ENCODE measurements at places on chromosomes 12 and 14.

GRCh38 chr14:23433457-23433856, 2.0 kb downstream of the MYH7 start:
- no peaks in the 10 kb centered on the region for H3K36me3 ChIP-seq
- H3K4me3 ChIP-seq, result no peak overlapping the region
- H3K27ac ChIP-seq, result no peak overlapping the region
- no peak for DNase-seq
- no peaks in the 10 kb centered on the region for H3K4me1 ChIP-seq

DNA sequence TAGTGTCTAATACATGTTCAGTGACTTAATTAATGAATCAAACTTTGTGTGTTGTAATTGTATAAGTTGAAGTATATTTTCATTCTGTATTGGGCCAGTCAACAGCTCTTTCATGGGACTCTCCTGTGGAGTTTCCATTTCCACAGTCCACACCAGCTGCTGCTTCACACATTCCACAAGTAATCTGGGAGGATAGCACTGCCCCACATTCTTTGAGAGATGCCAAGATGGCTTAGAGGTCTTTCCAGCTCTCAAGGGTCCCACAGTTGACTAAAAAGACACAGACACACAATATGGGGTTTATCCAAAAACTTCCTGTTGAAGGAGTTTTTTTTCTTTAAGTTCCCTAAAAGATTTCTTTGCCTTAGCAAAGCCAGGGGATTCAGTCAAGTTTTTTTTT, 408.3 kb downstream of the AACS start:
- H3K36me3 ChIP-seq, result no peaks in the 10 kb centered on the region

DNA sequence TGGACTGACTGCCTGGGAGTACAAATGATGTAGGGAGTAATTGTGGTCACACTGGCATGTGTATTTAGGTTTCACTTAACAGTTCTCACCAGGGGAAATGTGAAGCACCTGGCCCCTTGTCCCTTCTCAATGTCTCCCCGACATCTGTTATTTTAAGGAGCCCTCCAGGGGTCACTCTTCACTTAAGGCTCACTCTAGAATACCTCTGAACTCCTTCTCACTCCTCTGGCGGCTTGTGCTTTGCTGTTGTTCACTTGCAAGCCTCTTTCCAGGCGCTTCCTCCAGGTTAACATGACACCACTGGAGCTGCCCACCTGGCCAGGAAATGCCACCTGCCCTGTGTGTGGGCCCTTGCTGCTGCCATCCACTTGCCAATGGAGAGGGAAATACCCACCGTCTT, 56.5 kb upstream of the GZMB start:
- H3K4me1 ChIP-seq, result peaks cover 45% of the 10 kb centered on the region
- no peaks in the 10 kb centered on the region for H3K27me3 ChIP-seq
- no peaks in the 10 kb centered on the region for H3K36me3 ChIP-seq
- no peak for DNase-seq
- no peak overlapping the region for H3K27ac ChIP-seq
- no peak overlapping the region for H3K4me3 ChIP-seq

GRCh38 chr12:19002216-19002615, 127.3 kb upstream of the PLEKHA5 start:
- H3K27ac ChIP-seq, result no peak overlapping the region
- H3K36me3 ChIP-seq, result no peaks in the 10 kb centered on the region
- no peak overlapping the region for H3K4me3 ChIP-seq

GRCh38 chr12:110141389-110141788, 17.2 kb downstream of the IFT81 start:
- H3K4me3 ChIP-seq, result no peak overlapping the region
- H3K36me3 ChIP-seq, result no peaks in the 10 kb centered on the region
- no peaks in the 10 kb centered on the region for H3K4me1 ChIP-seq
- H3K27ac ChIP-seq, result no peak overlapping the region

- no peak for DNase-seq
- peaks cover 3% of the 10 kb centered on the region for H3K36me3 ChIP-seq
- H3K4me3 ChIP-seq, result no peak overlapping the region
- H3K27ac ChIP-seq, result no peak overlapping the region
- H3K4me1 ChIP-seq, result no peaks in the 10 kb centered on the region
- peaks cover 24% of the 10 kb centered on the region for H3K27me3 ChIP-seq
Measured at GRCh38 chr14:71834284-71835204, 97.7 kb upstream of the RGS6 start.

- peaks cover 42% of the 10 kb centered on the region for H3K36me3 ChIP-seq
- H3K27me3 ChIP-seq, result no peaks in the 10 kb centered on the region
Measured at GRCh38 chr12:119835068-119835467, 42.1 kb downstream of the CIT start.

GRCh38 chr14:56902385-56902784, 92.1 kb upstream of the OTX2 start:
- no peaks in the 10 kb centered on the region for H3K4me1 ChIP-seq
- H3K4me3 ChIP-seq, result no peak overlapping the region
- no peaks in the 10 kb centered on the region for H3K36me3 ChIP-seq

- no peak overlapping the region for H3K4me3 ChIP-seq
- H3K27me3 ChIP-seq, result no peaks in the 10 kb centered on the region
- peaks cover 3% of the 10 kb centered on the region for H3K4me1 ChIP-seq
Measured at GRCh38 chr14:50260511-50260910, 29.1 kb upstream of the SOS2 start.

- H3K36me3 ChIP-seq, result no peaks in the 10 kb centered on the region
- H3K27ac ChIP-seq, result no peak overlapping the region
- H3K27me3 ChIP-seq, result no peaks in the 10 kb centered on the region
- H3K4me3 ChIP-seq, result no peak overlapping the region
- no peaks in the 10 kb centered on the region for H3K4me1 ChIP-seq
Measured at GRCh38 chr12:78886719-78887407, 22.3 kb downstream of the SYT1 start.

DNA sequence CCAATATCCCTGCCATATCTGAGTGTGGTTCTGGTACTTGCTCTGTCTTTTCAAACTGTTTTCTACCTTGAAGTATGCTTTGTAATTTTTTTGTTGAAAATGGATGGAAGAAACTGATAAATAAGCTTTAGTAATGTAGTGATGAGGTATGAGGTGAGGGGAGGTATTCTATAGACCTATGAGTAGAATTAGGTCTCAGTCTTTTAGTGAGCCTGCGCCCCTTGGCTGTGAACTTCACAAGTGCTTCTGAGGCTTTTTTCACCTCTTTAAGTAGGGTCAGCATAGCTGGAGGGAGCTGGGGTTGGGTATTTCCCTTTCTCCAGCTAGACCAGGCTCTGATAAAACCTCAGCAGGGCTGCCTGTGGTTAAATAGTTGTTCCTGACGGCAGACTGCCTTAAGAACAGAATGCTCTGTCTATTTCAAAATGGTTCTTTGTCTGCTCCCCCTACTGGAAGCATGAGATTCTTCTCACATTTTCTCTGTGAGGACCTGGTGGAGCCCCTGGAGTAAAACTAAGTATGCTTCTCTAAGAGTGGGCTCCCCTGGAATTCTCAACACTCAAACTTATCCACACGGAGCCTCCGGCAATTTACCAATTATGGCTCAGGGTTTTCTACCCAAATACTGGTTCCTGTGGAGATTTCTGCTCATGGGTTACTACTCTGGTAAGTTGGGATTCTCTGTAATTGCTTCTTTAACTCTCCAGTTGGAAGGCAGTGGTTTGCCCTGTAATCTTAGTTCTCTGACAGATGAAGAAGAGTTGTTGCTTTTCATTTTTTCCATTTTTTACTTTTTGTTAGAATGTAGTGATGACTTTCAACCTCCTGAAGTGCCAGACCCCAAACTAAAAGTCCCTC, 13.1 kb downstream of the KRT5 start:
- no peaks in the 10 kb centered on the region for H3K4me1 ChIP-seq
- H3K4me3 ChIP-seq, result no peak overlapping the region
- no peak overlapping the region for H3K27ac ChIP-seq

DNA sequence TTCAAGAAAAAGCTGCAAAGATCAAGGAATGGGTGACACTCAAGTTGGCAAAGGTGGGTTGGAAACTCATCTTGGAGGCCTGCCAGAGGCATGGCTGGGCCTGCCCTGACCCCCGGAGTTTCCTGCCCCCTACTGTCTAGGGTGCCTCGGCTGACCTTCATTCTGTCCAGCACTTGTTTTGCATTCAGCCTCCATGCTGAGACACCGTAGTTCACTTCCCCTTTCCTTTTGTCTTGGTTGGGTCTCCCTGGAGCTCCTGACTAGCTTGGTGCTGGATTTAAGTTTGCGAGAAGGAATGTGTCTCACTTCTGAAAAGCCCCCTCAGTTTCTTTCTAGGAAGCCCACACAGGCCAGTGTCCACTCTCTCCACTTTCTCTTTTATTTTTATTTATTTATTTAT, 26.5 kb downstream of the PLEKHH1 start:
- H3K4me3 ChIP-seq, result no peak overlapping the region
- H3K27ac ChIP-seq, result no peak overlapping the region
- DNase-seq, result no peak
- H3K36me3 ChIP-seq, result no peaks in the 10 kb centered on the region
- peaks cover 2% of the 10 kb centered on the region for H3K4me1 ChIP-seq
- H3K27me3 ChIP-seq, result peaks cover 6% of the 10 kb centered on the region

- H3K27me3 ChIP-seq, result peaks cover 60% of the 10 kb centered on the region
- H3K27ac ChIP-seq, result peak overlapping the region; percentile 23
- H3K4me3 ChIP-seq, result peak overlapping the region; percentile 60
- H3K36me3 ChIP-seq, result no peaks in the 10 kb centered on the region
- peaks cover 28% of the 10 kb centered on the region for H3K4me1 ChIP-seq
Measured at GRCh38 chr12:1533602-1534304, 60.6 kb downstream of the FBXL14 start.

DNA sequence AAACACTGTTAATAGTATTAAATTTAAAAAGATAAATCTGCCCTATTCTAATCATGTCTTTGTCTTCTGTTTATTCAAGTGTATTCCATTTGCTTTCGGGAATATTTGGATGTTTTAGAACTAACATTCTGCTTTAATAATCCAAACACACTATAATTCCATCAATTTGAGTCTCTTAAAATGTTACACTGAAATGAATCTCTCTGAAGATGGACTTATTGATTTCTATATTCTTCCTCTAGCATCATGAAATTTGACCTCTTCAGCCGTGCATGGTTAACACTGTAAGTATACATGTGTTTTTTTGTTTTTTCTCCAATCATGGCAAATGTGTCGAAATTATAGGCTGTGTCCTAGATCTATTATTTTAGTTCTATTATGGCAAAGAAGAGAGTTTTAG, 339.2 kb downstream of the ACSS3 start:
- no peaks in the 10 kb centered on the region for H3K4me1 ChIP-seq
- no peaks in the 10 kb centered on the region for H3K36me3 ChIP-seq
- H3K4me3 ChIP-seq, result no peak overlapping the region
- DNase-seq, result no peak
- H3K27ac ChIP-seq, result no peak overlapping the region

DNA sequence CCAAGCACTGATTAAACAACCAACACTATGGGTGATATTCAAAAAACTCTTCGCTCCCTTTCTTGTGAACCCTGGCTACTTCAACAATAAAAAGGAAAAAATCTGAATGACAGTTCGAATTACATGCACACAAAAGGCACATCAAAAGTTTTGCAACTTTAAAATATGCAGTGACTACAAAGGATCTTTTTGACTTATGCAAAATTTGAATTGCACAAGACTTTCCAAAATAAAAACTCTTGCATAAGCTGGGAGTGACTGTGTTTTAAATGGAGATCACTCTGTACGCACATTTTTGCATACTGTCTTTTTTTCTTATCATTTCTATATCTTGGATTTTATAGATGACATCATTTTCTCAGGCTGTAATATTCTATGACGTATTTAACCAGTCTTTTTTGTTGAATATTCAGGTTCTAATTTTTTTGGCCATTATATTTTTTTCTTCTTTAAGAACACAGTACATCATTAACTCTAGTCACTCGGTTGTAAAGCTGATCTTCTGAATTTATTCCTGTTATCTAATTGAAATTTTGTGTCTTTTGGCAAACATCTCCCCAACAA, 667.6 kb upstream of the TBX3 start:
- H3K4me3 ChIP-seq, result no peak overlapping the region
- no peaks in the 10 kb centered on the region for H3K27me3 ChIP-seq
- H3K27ac ChIP-seq, result no peak overlapping the region

GRCh38 chr12:30952015-30952414, 25.5 kb downstream of the TSPAN11 start:
- H3K36me3 ChIP-seq, result no peaks in the 10 kb centered on the region
- H3K27ac ChIP-seq, result no peak overlapping the region
- peaks cover 13% of the 10 kb centered on the region for H3K4me1 ChIP-seq
- no peak for DNase-seq
- peaks cover 17% of the 10 kb centered on the region for H3K27me3 ChIP-seq

GRCh38 chr12:104219908-104220404, 4.4 kb downstream of the TXNRD1 start:
- peak overlapping the region; percentile 57 for H3K27ac ChIP-seq
- peaks cover 47% of the 10 kb centered on the region for H3K4me1 ChIP-seq
- H3K36me3 ChIP-seq, result no peaks in the 10 kb centered on the region
- no peaks in the 10 kb centered on the region for H3K27me3 ChIP-seq

- peak; percentile 22 for DNase-seq
- H3K36me3 ChIP-seq, result no peaks in the 10 kb centered on the region
- H3K4me1 ChIP-seq, result no peaks in the 10 kb centered on the region
- no peak overlapping the region for H3K4me3 ChIP-seq
- no peak overlapping the region for H3K27ac ChIP-seq
- no peaks in the 10 kb centered on the region for H3K27me3 ChIP-seq
Measured at GRCh38 chr14:95774265-95775160, 60.6 kb upstream of the TCL1A start.

- no peaks in the 10 kb centered on the region for H3K27me3 ChIP-seq
- no peaks in the 10 kb centered on the region for H3K36me3 ChIP-seq
- no peak for DNase-seq
- H3K4me1 ChIP-seq, result no peaks in the 10 kb centered on the region
- H3K4me3 ChIP-seq, result no peak overlapping the region
Measured at GRCh38 chr12:77133566-77133965, 68.2 kb upstream of the E2F7 start.

- no peaks in the 10 kb centered on the region for H3K36me3 ChIP-seq
- H3K27me3 ChIP-seq, result peaks cover 13% of the 10 kb centered on the region
- H3K4me3 ChIP-seq, result no peak overlapping the region
- H3K4me1 ChIP-seq, result no peaks in the 10 kb centered on the region
Measured at GRCh38 chr14:70697701-70698100, 56.0 kb downstream of the TTC9 start.

DNA sequence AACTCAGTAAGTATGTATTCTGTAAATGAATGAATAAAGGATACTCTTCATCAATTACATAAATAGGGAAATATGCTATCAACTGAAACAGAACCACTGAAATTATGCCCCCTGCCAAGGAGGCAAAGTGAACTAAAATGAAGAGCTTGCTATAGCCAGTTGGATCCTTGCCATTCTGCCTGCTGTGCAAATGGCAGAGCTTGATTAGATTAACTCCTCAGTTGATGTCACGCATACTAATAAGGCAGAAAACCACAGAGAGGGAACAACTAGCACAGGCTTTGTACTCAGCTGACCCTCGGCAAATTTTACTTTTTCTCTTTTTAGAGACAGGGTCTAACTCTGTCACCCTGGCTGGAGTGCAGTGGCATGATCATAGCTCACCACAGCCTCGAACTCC, 36.7 kb upstream of the FERMT2 start:
- H3K27ac ChIP-seq, result no peak overlapping the region
- no peak overlapping the region for H3K4me3 ChIP-seq
- no peaks in the 10 kb centered on the region for H3K36me3 ChIP-seq
- no peaks in the 10 kb centered on the region for H3K4me1 ChIP-seq
- H3K27me3 ChIP-seq, result peaks cover 16% of the 10 kb centered on the region

DNA sequence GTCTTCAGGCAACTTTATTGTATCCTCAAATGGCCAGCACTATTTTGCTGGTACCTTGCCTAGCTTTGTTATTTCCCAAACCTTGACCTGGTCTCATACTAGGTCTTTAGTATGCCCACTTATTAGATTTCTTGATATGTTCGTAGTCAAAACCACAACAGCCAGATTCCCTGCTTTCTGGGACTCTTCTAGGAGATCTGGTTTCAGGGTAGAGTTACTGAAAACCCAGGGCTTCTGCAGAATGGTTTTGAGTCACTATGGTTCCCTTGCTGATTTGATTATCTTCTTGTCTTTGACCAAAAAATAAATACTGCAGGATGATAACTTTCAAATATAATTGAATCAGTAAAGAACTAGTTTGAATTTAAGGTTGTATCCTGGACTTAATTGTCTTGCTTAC, 211.2 kb downstream of the FUT8 start:
- H3K36me3 ChIP-seq, result peaks cover 28% of the 10 kb centered on the region
